MCF 10A (cell line): ENCODE measurements at places on chromosomes 16 and 17. TPM values are rescaled to one million over a fixed set of nuclear protein-coding genes. Genes with fewer than 3 reads are reported as not detected.

- H3K27ac ChIP-seq, result no peak overlapping the region
- H3K36me3 ChIP-seq, result no peaks in the 10 kb centered on the region
- H3K27me3 ChIP-seq, result peaks cover 96% of the 10 kb centered on the region
- DNase-seq, result peak; percentile 18
Measured at GRCh38 chr17:47719411-47720152, 13.5 kb upstream of the TBX21 start.

- no peaks in the 10 kb centered on the region for H3K4me1 ChIP-seq
- H3K27ac ChIP-seq, result no peak overlapping the region
- no peaks in the 10 kb centered on the region for H3K27me3 ChIP-seq
- DNase-seq, result no peak
- H3K36me3 ChIP-seq, result no peaks in the 10 kb centered on the region
- no peak overlapping the region for H3K4me3 ChIP-seq
Measured at GRCh38 chr16:15530085-15530484, 95.7 kb downstream of the BMERB1 start.

DNA sequence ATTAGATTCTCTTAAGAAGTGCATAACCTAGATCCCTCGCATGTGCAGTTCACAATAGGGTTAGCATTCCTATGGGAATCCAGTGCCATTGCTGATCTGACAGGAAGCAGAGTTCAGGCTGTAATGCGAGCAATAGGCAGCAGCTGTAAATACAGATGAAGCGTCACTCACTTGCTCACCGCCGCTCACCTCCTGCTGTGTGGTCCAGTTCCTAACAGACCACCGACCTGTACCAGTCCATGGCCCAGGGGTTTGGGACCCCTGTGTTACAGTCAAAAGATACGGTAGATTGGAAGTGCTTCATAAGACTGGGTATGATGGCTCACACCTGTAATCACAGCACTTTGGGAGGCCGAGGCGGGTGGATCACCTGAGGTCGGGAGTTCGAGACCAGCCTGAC is 2.8 kb downstream of the STAT5A start:
- no peak for DNase-seq
- H3K4me3 ChIP-seq, result no peak overlapping the region
- H3K36me3 ChIP-seq, result no peaks in the 10 kb centered on the region

The CRHR1 gene
- total RNA-seq, result not detected in 2 replicates
